Large intestine (tissue), 12 donors: ENCODE measurements at places on chromosomes 6 and 20.

- DNase-seq = no peak
Measured at GRCh38 chr6:28725890-28726348, 197.9 kb downstream of the TRIM27 start.

- DNase-seq = no peak
Measured at GRCh38 chr20:4490606-4491280, 231.0 kb upstream of the PRND start.

- DNase-seq = no peak
Measured at GRCh38 chr6:30719356-30719755, 796 bp upstream of the TUBB start.

- DNase-seq = no peak
Measured at GRCh38 chr6:70008189-70008588, 141.8 kb downstream of the COL19A1 start.

GRCh38 chr6:69813508-69813907, 16.7 kb upstream of the LMBRD1 start:
- DNase-seq = no peak

DNA sequence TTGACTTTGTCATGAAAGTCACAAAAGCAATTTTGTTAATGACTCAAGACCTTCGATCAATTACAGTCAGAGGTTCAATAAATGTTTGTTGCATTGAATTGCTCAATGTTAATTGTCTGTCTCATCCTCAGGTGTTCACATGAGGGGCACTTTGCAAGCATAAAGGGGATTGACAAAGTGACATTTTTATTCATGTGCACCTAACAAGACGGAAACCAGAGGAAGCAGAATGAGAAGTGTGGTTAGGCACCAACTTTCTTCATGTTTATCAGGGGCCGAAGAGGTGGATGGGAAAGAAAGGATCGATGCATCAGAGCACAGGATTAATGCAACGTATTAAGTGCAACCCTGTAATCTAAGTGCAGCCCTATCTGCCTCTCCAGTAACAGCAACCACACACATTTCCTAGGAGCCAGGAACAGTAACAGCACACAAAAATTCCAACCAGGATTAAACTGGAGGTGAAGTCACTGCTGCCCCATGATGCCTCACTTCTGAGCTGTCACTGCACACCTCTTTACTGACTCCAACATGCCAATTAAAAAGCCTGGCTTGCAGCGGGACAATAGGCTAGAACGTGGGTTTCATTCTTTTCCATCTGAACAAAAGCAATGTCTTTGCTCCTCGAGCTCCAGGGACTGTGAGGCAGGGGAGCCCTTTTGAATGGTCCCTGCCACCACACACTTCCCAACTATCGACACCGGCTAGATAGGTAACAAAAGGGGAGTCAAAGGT, 262.7 kb downstream of the CD83 start:
- peak; percentile 33 for DNase-seq

DNA sequence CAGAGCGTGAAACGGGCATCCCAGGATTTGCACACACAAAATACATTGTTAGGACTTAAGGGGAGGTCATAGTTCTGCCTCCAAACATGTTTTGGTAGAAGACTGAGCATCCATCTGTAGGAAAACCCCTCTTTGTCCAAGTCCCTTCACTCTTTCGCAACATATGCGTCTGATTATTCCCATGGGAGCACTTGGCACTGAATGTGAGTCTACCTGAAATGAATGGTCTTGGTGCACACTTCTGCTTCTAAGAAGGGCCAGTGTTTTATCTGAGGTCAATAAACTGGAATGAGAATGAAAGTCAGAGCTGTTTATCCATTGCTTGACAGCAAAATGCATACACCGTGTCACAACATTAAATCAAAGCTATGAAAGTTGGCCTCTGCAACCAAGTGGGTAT, 33.0 kb downstream of the GJA10 start:
- no peak for DNase-seq

DNA sequence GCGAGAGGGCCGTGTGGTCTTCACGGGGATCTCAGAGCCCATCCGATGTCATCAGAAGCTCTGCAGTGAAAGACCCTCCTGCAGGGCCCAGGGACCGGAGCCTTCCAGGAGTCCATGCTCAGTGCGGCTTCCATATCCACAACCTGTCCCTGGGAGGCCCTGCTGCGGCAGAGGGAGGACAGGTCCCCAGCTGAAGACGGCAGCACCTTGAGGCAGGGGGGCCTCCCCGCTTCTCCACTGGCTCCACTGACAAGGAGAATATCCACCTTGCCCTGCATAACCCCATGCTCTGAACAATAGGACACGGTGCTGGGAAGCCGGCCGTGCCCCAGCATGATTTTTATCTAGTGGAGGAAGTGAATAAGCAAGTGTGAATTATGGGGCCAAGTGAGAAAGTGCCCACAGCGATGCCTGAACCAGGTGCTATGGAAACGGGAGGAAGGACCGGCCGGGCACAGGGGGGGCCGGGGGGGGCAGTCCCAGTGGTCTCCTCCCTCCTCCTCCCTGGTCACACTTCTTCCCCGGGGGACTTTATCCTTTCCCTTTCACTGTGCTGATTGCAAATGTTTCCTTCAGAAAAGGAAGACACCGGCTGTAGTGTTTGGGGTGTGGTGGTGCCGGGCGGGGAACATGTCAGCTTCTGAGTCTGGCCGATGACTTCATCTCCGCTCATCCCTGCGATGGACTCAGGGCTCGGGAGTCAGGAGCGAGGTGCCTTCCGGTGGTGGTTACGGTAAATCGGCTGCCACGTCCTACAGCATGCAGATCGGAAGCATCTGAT, 225.1 kb downstream of the ERMARD start:
- DNase-seq = no peak

GRCh38 chr20:63705232-63706026, 2.3 kb downstream of the ARFRP1 start:
- no peak for DNase-seq

DNA sequence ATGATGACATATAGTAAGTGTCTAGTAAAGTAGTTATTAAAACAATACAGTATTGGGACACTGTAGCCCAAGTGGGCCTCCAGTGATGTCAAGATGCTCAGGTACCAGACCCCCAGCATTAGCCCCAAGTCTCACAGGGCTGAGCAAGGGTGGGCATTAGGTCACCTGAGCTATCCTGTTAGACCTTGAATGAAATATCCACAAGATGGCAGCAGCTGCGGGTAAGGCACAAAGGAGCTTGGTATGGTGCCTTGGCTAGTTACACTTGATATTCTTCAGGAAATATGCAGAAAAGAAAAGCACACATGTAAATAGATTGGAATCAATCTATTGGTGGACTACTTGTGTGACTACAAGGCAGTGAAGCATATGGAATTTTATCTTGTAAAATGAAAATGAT, 701.8 kb upstream of the ADGRB3 start:
- DNase-seq = no peak

GRCh38 chr6:117237561-117237960, 27.8 kb upstream of the VGLL2 start:
- DNase-seq = no peak

DNA sequence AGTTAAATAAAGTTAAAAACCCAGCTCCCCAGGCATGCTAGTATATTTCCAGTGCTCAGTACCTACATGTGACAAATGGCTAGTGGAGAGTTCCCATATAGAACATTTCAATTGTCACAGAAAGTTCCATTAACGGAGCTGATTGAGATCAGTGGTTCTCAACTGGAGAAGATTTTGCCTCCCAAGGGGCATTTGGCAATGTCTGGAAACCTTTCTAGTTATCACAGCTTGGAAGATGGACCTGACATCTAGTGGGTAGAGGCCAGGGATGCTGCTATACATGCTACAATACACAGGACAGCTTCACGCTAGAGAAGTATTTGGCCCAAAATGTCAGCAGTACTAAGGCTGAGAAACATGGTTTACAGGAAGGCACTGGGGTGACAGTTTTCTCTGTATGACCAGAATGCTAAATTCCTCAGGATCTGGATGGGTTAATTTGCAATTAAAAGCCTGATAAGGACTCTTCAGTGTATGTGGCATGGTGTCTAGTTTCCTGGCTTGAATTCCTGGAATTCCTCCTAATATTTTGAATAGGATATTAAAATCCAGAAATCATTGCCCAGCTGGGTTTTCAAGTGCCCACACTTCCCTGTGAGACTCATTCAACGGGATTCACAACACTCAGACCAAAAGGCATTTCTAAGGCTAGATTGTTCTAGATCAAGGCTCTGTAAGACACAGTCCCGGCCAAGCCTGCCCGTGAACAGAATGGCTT, 84.7 kb upstream of the SALL4 start:
- no peak for DNase-seq

GRCh38 chr6:42819803-42820511, 38.1 kb downstream of the BICRAL start:
- DNase-seq = peak; percentile 13

DNA sequence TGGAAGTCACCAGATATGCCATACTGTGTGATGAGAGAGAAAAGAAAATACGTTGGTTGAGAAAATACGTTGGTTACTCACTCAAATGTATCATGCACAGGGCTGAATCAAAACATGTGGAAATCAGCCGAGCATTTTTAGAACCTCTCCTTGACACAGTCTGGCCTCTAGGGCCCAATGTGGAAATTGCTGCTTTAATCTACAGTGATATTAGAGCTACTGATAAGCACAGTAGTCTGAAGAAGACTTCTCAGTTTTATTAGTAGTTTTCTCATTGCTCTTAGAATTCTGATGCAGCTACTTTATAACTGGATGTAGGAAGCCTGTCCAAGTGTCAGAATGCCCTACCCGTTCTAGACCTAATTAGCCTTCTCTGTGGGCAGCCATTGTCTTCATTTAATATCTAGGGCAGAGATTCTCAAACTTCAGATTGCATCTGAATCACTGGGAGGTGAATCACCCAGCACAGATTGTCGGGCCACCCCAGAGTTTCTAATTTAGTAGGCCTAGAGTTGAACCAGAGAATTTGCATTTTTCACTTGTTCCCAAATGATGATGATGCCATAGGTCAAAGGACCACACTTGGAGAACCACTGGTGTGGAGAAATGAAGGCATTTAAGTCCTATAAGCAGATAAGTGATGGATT, 229.1 kb downstream of the PLCB1 start:
- no peak for DNase-seq

DNA sequence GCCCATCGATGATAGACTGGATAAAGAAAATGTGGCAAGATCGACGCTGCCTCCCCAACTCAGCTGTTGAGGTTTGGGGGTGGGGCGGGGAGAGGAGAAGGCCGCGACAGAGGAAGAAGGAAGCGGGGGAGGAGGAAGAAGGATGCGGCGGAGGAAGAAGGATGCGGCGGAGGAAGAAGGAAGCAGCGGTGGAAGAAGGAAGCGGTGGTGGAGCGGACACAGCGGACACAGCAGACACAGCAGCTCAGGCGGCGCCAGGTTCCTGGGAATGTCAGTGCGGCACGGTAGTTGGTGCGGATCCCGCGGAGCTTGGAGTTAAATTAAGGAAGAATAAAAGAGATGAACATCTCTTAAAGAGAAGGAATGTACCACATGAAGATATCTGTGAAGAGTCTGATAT, 163.9 kb upstream of the NT5E start:
- no peak for DNase-seq

DNA sequence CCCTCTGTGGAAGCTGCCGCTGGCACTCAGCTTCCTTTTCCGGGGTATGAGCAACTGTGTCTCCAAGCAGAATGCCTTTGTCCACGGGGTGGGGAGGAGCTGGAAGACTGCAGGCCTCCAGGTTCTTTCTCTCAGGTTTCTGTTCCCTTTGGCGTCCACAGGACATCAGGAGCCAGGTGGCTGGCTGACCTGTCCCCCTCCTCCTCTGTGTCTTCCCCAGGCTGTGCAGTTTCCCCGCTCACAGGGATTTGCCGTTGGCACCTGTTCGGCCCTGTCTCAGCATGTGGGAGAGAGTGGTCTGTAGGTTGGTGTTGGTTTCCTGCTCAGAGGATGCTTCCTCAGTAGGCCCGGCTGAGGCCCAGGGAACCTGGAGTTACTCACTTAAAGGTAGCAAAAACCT, 43.5 kb downstream of the CDS2 start:
- no peak for DNase-seq

DNA sequence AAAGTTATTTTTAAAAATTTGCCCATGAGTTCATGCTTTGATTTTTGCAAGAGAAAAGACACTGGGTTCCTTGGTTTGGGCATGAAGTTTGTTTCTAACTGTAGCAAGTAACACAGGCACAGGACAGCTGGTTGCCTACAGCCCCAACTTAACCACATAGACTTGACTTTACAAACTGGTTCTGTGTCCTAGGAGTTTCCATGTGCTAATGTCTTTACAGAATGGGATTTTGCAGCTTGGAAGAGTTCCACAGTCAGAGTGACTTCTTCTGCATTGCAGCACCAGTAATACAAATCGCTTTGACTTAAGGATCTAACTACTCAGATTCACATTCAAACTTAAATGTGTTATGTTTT, 44.3 kb downstream of the OR2B2 start:
- no peak for DNase-seq

DNA sequence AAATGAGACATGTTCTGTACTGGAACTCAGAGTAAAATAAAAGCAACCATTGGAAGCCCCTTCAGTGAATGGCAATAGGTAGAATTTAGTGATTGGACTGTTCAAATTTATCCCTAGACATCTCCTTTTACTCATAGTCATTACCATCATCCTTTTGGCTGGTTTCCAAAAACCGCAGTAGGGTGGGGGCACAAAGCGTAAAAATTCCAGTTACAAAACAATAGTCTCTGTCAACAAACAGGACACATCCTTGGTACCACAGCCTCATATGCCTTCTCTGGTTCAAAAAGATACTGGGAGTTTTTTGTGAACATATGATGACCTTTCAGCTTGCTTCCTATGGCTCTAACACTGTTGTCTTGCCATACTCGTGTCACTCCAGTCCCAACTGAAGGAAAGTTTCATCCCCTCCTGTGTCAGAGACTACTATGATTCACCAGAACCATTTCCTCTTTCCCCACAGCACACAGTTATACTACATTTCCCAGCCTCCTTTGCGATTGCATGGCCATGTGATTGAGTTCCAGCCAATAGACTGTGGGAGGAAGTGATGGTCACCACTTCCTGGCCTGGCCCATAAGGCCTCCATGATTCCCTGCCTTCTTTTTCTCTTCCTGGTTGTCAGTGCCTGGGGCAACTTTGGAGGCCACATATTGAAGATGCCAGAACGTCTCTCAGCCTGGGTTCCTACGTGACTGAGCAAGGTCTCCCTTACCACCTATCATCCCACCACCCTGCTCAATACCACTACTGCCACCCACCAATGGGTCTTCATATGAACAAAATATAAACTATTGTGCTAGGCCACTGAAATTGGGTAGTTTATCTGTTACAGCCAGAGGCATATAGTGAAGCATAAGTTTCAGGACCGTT, 162.4 kb downstream of the ID4 start:
- no peak for DNase-seq

GRCh38 chr6:109872968-109873545, 105.1 kb upstream of the GPR6 start:
- DNase-seq = no peak

- peak; percentile 31 for DNase-seq
Measured at GRCh38 chr6:51077821-51078518, 259.3 kb downstream of the TFAP2B start.
